ENCODE measurements at places on chromosomes 5 and 9.

GRCh38 chr5:77990020-77990419, 213.9 kb upstream of the TBCA start:
- DNase-seq = no peak

DNA sequence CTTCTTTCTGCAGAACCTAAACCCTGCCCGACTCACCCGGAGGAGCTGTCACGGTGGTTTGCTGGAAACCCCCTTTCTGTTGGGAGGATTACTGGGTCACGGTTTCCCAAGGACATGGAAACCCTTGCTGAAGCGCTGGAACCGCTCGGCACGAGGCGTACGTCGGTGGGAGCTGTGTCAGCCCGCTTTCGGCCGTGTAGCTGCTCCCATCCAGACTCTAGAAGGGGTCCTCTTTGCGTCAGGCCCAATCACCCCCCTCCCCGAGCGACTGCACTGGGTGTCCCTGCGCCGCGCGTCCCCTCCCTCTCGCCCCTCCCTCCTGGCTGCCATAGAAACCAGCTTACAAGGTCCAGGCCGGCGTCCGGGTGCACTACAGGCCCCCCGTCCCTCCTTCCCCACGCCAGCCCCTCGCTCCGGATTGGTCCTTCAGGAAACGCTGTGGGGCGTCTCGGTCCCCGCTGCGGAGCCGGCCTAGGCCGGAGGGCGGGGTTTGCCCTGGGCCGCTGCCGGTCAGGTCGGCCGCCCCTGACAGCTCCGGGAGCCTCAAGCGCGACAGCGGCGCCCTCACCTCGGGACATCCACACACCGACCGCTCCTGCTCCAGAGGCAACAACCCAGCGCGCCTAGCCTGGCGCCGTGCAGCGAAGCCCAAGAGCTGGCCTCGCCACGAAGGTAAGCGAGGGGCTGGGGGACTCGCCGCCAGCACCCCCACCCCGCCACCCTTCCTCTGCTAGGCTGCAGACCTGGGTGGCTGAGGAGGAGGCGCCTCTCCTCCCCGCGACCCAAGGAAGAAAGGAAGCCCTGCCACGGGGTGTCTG, at the start of gene NIM1K:
NIM1K (plus strand) TSS at position 486 of the 818 bp plus-strand sequence. CDS start 53,551 bp downstream, outside the sequence.
- peak; percentile 59 for DNase-seq

- DNase-seq = no peak
Measured at GRCh38 chr9:132136151-132136780, 25.6 kb upstream of the NTNG2 start.

DNA sequence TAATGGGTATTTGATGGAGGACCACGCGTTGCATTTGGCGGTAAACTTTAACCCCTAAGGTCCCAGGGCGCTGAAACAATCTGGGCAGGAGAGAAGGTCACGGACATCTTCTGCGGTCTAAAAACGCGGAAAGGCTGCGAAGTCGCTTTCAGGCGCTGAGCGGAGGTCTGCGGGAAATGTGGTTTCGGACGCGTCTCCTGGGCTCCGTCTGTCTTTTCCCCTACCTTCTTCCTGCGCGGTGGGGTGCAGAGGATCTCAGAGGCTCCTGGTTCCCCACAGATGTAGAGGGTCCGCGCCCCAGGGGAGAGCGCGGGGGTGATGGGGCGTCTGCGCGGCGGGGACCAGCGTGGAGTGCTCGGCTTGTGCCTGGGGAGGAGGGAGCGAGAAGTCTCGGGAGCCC, 58.4 kb downstream of the ZNF510 start:
- DNase-seq = no peak

GRCh38 chr9:127421057-127421456, 3.1 kb upstream of the ZNF79 start:
- DNase-seq = no peak

DNA sequence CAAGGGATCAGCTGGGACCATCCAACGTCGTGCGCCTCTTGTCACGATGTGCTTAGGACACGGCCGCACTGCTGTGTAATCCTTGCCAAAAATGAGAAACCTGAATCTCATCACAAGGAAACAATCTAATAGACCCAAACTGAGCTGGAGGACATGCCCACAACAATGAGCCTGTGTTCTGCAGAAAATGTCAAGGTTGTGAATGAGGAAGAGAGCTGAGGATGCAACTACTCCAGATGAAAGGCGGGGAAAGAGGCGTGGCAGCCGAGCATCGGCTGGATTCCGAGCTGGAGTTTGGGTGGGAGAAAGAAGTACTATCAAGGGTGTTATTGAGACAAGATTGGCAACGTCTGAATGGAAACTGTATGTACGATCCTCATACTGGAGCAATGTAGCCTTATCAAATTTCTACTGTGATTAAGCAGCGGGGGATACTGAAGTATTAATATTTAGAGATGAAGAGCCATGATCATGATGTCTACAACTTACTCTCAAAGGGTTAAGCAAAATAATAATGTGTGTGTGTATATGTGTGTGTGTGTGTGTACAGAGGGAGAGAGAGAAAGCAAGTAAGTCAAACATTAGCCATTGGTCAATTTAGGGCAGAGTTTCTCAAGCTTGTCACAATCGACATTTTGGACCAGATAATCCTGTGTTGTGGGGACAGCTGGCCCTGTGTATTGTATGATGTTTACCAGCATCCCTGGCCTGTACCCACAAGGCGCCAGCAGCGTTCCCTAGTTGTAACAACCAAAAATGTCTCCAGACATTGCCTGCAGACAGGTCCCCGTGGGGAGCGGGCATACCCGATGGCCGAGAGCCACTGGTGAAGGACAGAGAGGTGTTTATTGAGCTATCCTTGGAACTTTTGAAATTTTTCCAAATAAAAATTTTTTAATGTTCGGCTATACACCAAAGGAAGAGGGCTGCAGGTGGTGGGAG, 46.5 kb downstream of the DUSP1 start:
- no peak for DNase-seq

DNA sequence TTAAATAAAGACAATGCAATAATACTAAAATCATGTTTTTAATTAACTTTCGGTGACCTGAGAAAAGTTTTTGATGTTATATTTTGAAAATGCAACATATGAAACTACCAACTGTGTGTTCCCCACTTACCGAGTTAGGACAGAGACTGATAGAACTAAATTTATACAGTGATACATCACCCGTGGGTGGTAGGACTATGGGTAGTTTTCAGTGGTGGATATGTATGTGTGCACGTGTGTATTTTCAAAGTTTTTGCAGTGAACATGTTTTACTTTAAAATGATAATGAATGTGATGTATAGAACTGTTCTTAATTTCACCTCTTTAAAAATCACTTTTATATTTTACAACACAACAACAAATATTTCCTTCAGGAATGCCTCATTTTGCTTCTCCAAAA, 25.0 kb upstream of the ACO1 start:
- DNase-seq = no peak

GRCh38 chr5:35598707-35599370, 18.8 kb upstream of the SPEF2 start:
- DNase-seq = no peak

- no peak for DNase-seq
Measured at GRCh38 chr5:131679911-131680310, 44.9 kb upstream of the RAPGEF6 start.

DNA sequence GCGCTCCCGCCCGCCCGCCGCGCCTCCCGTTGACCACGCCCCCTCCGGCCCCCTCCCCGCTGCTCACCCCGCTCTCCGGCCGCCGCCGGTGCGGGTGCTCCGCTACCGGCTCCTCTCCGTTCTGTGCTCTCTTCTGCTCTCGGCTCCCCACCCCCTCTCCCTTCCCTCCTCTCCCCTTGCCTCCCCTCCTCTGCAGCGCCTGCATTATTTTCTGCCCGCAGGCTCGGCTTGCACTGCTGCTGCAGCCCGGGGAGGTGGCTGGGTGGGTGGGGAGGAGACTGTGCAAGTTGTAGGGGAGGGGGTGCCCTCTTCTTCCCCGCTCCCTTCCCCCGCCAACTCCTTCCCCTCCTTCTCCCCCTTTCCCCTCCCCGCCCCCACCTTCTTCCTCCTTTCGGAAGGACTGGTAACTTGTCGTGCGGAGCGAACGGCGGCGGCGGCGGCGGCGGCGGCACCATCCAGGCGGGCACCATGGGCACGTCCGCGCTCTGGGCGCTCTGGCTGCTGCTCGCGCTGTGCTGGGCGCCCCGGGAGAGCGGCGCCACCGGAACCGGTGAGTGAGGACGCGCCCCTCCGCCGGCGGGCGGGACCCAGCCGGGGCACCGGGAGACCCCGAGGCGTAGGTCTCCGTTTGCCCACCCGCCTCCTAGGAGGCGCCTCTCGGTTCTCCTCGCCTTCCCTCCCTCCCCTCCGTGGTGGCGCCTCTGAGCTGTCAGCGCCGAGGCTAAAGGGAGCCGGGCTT, at the start of gene VLDLR:
VLDLR (plus strand) TSS at position 66 of the 739 bp plus-strand sequence; CDS start at position 469, 403 bp downstream.
- peak; percentile 64 for DNase-seq

- no peak for DNase-seq
Measured at GRCh38 chr9:70493029-70493428, 78.6 kb upstream of the KLF9 start.

- no peak for DNase-seq
Measured at GRCh38 chr5:56454219-56454862, 221.2 kb upstream of the ANKRD55 start.

GRCh38 chr9:117487555-117488175, 72.8 kb upstream of the ASTN2 start:
- peak; percentile 71 for DNase-seq

- DNase-seq = no peak
Measured at GRCh38 chr5:38424148-38425060, 132.0 kb downstream of the LIFR start.

Measured in activated naive CD8-positive, alpha-beta T cell treated with anti-CD3 and anti-CD28 coated beads, Interleukin-2, amount 10 ng/mL, durations not matched to agents 7 days and 5 days (primary cell).